Fibroblast of skin of left quadriceps (primary cell): ENCODE measurements at places on chromosomes 1 and 21.

- no peak for DNase-seq
Measured at GRCh38 chr1:232553050-232553754, 76.7 kb downstream of the SIPA1L2 start.

GRCh38 chr1:197778366-197778945 lies 3.2 kb upstream of the DENND1B start:
- DNase-seq, result no peak

- peak; percentile 32 for DNase-seq
Measured at GRCh38 chr21:20971296-20971921, 26.8 kb upstream of the NCAM2 start.

- DNase-seq, result no peak
Measured at GRCh38 chr1:82377201-82377884, 576.6 kb downstream of the ADGRL2 start.

- no peak for DNase-seq
Measured at GRCh38 chr1:150513351-150513791, 2.2 kb upstream of the FALEC start.

DNA sequence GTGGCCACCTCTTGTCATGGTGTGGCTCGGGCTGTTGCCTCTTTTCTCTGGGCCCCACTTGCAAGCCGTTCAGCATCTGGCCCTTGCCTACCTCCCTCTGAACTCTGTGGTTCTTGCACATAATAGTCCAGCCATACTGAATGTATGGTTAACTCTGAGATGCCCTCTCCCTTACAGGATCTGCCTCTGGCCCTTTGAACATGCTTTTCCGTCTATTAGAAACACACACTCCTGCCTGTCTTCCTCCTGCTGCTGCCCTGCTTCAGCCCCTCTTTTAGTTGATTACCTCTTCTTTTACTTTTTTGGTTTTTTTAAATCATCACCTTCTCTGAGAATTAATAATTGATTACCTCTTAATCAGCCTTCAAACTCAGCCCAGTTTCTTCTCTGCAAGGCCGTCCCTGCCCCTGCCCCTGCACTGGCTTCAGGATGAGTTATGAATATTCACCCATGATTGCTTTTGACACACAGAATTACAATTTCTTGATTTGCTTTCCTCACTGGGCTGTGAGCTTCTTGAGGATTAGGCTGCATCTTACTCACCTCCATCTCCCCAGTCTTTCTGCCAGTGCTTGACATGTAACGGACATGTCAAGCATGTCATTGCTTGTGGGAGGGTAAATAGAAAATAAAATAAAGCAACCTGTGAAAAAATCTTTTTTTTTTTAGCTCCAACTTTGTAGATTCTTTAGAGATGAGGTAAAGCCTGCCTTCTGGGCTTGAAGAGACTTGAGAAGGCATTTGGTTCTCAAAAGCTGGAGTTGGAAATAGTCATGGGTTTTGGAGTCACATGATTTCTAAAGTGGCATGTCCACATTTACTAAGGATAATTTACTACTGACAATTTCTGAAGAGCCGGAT lies 158.3 kb downstream of the PLXNA2 start:
- DNase-seq, result no peak

DNA sequence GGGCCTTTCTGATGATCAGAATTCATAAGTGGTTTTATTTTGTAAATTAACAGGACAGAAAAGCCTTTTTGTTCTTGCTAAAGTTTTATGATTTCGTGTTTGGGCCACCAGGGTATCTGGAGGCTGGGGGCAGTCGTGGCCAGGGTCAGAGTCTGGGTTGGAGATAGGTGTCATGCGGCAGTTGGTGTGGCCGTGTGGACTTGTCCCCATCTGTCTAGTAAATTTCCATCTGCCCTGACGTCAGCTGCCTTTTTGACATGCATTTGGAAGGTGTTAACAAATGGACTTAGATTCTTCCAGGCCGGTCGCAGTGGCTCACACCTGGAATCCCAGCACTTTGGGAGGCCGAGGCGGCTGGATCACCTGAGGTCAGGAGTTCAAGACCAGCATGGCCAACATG lies 56.8 kb downstream of the SKI start:
- DNase-seq, result no peak

DNA sequence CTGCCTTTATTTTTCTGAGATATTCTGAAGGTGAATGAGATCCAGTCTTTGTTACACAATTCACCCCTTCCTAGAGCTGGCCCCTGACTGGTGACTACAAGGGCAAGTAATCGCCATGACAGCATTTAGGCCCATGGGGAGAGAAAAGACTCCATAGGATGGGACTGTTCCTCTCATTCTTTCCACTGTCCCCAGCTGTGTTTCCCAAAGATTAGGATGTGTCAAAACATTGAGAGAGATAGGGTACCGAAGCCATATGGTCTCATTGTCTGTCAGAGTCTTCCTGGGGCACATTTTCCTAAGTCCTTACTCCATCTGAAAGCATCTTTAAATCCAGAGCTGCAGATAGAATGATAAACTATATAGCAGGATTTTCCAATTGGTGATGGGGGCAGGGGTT lies 423.5 kb downstream of the OMA1 start:
- no peak for DNase-seq

DNA sequence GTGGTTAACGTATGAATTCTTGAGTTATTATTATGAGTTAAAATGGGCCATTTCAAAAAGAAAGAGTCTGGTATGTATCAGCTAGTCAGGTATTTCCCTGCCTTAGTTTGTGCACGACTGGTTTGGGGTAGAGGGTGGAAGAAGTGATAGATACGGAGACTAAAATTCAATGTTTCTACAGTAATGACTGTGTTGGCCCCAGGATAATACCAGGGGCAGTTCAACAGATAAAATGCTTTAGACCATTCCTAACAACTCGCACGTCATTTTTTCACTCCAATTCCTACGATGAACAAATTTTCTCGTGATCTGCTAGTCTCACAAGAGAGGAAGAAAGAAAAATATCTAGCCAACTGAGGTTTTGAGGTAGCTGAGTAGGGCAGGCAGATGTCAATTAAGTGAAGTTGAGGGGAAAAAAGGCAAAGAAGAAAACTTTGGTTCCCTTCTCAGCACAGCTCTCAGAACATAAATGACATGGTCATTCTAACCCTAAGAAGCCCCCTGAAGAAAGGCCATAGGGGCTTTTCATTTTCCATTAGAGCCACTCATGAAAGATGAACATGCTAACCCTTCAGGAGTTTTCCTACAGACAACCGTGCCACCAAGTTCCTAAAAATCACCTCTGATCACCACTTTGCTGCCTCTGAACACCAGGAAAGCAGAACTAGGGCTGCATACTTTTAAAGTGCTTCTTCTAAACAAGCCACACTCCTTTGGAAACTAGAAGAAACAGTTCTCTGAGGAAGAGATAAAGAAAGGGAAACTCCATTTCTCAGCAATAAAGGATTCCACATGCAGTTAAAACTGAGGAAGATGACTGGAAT lies 5.6 kb downstream of the MCOLN2 start:
- DNase-seq, result no peak

- DNase-seq, result no peak
Measured at GRCh38 chr1:58882322-58882948, 98.6 kb upstream of the JUN start.

DNA sequence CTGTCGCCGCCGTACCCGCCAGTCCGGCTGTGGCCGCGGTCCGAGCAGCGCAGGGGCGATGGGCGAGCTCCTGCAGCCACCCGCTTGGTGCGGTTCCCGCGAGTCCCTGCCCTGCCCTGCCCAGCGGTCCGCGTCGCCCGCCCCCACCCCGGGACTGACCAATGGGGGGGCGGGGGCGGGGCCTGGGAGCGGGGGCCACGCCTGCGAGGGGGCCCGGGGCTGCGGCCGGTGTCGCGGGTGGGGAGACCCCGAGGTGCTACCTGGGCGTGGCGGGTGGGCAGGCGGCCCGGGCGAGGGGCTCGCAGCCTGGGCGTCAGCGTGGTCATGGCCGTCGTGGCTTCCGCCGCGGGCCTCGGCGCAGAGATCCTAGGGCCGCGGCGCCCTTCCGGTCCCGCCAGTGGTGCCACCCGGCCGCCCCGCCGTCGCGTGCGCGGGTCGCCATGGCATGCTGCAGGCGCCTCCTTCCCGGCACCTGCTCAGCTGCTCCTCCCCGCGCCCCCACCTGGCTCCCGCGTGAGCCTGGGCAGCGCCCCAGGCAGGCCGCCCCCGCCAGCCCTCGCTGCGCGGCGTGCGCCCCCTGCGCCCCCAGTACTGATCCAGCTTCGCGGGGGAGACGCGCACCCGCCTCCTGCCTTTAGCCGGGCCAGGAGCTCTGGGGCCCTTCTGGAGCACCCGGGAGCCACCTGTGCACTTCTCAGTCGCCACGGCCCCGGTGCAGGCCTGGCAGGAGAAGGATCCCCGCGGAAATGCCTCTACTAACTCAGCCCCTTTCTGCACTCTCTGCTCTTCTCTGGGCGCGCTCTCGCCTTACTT lies at the start of gene BMP8B:
BMP8B (minus strand) TSS at position 108 of the 813 bp plus-strand sequence. CDS start 380 bp downstream, outside the sequence.
- DNase-seq, result no peak

DNA sequence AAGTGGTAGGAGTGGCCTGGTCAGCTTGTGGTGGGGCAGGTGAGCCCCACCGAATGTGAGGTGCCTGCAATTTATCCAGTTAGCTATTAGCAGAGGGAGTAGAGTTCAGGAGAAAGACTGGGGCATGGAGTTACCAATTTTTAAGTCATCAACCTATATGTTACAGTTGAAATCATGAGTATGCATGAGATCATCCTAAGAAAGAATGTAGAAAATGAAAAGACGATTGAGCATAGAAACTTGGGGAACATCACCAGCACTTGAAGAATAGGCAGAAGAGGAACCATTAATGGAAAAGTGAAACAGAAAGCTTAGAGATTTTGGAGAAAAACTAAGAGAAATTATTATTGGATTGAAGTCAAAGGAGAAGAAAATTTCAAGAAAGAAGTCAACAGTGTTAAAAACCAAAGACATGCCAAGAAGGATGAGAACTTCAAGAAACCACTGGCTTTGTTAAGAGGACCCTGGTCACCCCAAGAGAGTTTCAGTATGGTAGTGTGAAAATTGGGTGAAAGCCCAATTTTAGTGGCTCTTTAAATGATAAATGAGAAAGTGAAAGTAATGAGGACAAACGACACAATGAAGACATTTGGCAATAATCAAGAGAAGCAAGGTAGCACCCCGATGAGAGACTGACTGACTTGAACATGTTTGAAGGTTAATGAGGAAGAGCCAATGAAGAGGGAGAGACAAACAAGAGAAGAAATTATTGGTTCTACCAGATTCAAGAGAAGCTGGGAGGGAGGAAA lies 36.7 kb downstream of the DNASE2B start:
- no peak for DNase-seq

- DNase-seq, result peak; percentile 98
Measured at GRCh38 chr1:59057211-59057694, 239.6 kb upstream of the FGGY start.

GRCh38 chr1:203351037-203351625 lies at the start of gene FMOD:
Gene FMOD (minus strand): TSS chr1:203351122. CDS start chr1:203348270, 2,852 bp downstream.
- DNase-seq, result no peak

DNA sequence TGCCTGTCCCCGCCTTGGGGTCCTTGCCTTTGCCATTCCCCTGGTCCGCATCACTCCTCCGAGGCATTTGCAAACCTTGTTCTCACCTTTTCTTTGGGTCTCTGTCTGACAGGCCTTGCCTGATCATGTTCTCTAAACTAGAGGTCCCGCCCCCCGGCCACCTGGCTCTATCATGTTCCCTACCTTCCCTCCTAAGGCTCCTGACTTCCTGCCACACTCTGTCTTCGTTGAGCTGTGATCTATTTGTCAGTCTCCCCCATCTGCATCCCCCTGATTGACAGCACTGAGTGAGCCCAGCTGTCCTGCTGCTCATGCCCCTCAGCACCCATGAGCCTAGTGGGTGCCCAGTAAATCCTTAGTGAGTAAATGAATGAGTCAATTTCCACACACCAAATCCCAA lies 22.8 kb downstream of the ERG start:
- no peak for DNase-seq

GRCh38 chr1:107473065-107473464 lies 332.2 kb downstream of the NTNG1 start:
- no peak for DNase-seq

GRCh38 chr21:43353282-43354025 lies 73.5 kb downstream of the SIK1 start:
- DNase-seq, result no peak

DNA sequence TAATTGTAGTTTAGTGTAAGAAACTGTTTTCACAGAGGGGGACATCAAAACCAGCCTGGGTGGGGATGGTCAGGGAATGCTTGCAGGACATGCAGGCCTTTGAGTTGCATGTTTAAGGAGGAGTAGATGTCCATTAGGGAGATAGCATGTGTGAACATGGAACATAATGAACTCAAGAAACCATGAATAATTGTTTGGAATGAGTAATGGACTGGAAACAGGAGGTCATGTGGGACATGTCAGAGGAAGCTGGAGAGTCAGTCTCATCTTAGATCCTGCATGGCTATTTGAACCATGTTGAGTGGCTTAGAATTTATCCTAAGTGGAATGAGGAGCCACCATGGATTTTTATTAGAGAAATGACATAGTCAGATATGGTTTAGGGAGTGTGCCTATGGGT lies 86.4 kb downstream of the RPE65 start:
- no peak for DNase-seq

- peak; percentile 78 for DNase-seq
Measured at GRCh38 chr1:2233997-2234761, 6.1 kb downstream of the SKI start.

DNA sequence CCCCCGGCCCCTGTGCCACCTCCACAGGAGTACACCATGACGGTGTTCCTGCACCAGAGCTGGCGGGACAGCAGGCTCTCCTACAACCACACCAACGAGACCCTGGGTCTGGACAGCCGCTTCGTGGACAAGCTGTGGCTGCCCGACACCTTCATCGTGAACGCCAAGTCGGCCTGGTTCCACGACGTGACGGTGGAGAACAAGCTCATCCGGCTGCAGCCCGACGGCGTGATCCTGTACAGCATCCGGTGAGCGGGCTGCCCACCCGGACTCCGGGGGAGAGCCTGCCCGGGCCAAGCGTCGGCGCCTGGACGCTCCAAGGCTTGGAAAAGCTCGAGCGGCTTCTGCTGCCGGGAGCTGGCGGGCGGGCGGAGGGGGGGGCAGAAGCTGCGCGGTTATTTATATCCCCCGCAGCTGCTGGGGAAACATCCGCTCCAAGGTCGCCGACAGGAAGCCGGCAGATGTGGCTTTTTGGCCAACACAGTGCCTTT lies 6.4 kb downstream of the GABRD start:
- no peak for DNase-seq

DNA sequence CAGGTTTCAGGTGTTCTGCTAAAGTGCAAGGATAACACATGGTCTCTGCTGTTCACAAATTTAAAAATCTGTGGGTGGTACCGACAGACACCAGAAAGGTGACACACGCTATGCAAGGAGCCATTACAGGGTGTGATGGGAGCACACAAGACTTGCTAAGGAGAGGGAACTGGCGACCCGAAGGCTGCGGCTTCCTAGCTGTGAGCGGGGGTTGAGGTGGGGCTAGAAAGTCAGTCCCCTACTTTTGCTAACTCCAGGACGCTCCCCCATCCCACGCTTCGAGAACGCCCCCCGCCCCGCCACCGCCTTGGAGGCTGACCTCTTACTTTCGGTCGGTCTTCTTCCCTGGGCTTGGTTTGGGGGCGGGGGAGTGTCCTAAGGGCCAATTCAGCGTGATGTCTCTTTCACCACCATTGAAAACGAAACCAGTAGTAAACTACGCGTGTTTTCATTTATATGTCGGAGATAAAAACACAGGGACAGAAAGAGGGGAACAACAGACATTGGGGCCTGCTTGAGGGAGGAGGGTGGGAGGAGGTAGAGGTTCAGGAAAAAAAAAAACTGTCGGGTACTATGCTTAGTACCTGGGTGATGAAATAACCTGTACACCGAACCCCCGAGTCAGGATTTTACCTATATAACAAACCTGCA lies 1.1 kb downstream of the CKS1B start:
- DNase-seq, result no peak
